ENCODE measurements at places on chromosomes 4 and X. TPM values are rescaled to one million over a fixed set of nuclear protein-coding genes. Genes with fewer than 3 reads are reported as not detected.

Gene CTAG2
- not detected for total RNA-seq

Gene CITED1
- total RNA-seq: 0.23 TPM

Gene SH3RF1
- total RNA-seq: 19.5 TPM

Gene FAT4
- total RNA-seq: 10.5 TPM

Gene RHOXF2
- not detected for total RNA-seq

Gene GRIA3
- 2.5 TPM for total RNA-seq

Gene ZFYVE28
- total RNA-seq: 5.9 TPM

Gene TGIF2LX
- total RNA-seq: not detected
